Islet precursor cell (in vitro differentiated cells): ENCODE measurements at places on chromosomes 2 and 18.

GRCh38 chr2:160194351-160194750 lies 5.7 kb downstream of the ITGB6 start:
- DNase-seq: no peak

DNA sequence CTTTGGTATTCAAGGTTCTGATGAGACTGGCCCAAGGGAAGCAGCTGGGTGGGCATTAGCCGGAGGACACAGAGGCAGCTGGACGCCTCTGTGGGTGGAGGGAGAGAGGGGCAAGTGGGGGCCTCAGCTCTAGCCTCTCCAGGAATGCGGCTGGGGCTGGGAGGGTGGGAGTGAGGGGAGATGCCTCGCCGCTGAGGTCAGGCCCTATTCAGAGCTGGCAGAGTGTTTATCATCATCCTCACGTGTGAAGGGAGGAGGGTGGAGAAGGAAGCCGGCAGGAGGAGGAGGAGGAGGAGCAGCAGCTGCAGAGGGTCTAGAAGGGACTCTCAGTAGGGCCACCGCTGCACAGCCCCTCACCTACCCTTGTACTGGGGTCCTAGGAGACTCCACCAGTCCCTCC lies 43.1 kb downstream of the TNS1 start:
- peak; percentile 93 for DNase-seq

DNA sequence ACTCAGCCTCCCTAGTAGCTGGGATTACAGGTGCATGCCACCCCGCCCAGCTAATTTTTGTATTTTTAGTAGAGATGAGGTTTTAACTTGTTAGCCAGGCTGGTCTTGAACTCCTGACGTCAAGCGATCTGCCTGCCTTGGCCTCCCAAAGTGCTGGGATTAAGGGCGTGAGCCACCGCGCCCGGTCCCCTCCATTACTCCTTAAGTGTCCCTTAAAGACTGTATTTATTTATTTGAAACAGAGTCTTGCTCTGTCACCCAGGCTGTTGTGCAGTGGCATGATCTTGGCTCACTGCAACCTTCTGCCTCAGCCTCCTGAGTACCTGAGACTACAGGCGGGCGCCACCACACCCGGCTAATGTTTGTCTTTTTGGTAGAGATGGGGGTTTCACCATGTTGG lies 148.6 kb downstream of the TGIF1 start:
- DNase-seq: no peak

DNA sequence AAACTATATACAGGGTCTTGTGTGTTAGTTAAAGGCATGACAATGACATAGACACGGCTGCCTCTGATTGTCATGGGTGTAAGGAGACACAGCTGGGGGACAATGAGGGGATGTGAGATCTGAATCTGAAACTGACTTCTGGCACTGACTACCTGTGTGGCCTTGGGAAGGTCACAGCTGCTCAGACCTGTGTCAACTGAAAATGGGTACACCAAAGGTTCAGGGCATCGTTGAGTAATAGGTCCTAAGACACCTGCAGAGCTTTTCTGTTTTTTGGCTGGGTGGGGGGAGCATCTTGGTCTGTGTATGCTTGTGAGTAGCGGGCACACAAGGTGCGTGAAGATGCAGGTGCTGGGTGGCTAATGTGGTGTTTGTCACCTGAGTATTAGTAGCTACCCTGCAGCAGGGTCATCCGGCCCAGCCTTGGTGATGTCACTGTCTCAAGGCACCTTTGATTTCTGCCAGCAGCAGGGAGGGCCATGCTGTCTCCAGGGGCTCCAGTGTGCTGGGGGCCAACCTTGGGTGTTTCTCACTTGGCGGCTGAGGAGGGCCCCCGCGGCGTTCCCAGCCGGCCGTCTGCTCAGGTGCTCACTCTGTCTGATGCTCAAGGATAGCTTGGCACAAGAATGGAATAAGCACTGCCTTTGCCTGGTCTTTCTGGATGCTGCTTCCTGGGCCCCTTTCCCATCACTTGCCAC lies 53.1 kb upstream of the HS6ST1 start:
- peak; percentile 47 for DNase-seq

DNA sequence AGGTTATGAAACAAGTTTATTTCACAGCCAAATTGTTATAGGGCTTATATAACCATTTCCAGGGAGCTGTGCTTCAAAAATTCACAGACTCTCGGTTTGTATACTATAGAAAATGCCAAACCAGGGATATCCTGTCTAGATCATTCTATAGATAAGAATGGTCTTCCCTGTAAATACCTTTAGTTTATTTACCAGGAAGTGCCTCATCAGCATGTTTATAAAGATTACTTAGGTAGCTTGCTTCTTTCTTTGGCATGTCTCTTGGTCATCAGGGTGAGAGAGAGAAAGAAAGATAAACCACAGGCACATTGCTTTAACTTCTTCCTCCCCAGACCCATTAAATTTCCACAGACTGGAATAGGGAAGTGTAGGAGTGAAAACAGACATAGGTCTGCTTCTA lies 439.4 kb downstream of the SPAG16 start:
- no peak for DNase-seq

GRCh38 chr2:151237422-151238025 lies 24.1 kb downstream of the RBM43 start:
- peak; percentile 62 for DNase-seq

DNA sequence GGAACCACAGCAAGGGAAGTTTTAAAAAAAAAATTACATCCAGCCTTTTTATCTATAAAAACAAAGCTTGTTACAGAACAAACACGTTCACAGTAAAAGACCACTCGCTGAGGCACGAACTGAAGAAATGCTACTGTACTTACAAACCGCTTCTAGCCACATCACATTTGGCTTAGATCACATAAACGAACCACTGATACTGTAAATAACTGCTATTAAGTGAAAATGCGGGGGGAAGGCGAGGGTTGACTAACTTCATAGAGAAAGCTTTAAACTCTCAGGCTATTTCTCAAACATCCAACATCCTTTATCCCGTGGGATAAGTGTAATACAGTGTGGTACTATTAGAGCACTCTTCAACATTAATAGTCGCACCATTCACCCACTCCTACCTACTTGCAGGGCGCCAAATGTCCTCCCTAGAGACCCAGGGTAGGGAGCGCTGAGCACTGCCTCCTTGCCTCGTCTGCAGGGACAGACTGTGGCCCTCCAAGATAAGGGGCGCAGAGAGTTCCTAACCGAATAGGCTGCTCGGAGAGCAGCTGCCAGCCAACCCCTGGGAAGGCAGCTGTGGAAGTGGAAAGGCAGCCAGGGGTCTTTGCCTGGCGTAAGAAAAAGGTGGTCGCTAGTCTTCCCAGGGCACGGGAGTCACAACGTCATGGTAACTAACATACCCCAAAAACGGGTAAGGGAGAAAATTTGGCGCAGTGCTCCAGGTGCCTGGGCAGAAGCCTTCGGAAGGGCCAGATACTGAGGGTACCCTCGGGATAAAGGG lies 854 bp downstream of the GPR155 start:
- DNase-seq: peak; percentile 57

- peak; percentile 82 for DNase-seq
Observed at GRCh38 chr2:143551971-143552650, 422.9 kb downstream of the ARHGAP15 start.

- DNase-seq: no peak
Observed at GRCh38 chr2:8489751-8490150, 192.1 kb upstream of the ID2 start.

- no peak for DNase-seq
Observed at GRCh38 chr2:157500334-157500733, 56.4 kb upstream of the CYTIP start.

DNA sequence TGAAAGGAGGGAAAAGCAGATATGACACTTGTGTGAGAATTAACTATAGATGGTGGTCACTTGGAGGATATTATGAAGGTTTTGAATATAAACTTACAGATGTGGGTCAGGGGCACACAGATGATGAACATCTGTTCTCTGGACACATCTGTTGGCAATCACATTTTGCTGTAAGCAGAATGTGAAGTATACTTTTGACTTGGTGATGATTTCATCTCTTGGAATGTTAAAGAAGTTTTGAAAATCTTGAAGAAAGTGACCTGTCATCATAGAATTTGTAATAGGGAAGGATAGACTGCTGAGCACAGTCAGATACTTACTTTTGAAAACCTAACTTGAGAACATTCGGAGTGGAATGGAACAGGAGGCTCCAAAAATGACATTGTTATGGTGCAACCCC lies 40.2 kb downstream of the PIKFYVE start:
- DNase-seq: no peak

DNA sequence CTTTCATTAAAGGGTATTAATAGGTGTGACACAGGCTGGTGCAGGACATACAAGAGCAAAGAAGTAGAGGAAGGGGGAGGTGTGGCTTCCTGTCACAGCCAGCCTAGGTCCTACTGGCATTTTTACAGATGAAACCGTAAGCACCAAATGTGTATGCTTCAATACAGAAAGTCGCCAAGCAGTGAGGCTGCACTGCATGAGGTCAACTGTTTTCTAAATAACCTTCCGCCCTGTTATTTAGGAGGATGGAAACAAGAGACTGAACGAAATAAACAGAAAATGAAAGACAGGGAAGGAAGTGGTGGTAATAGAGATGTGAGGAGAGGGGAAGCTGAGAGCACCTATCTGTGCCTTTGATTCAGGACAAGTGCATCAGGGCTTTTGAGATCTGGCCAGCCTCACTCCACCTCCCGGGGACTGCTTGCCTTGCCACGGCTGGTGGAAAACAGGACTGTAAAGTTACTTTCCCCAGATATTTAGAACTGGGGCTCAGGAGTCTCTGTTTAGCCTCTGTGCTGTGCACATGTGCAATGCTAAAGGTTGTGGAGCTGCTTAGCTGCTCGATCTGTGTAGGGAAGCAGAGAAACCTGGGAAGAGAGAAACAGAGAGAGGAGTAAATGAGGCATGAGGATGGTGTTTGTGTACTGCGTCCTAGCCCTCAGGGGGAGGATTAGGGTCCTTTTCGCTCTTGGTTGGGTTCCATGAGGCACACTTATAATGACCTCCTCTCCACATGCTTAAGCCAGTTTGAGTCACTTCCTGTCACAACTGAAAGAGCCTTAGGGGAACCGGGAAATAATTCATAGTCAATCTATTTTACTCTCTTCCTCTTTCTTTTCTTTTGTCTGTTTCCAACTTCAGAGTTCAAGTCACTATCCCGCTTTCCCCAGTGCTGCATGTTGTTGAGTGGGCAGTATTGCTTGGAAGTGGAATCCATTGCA lies 62.3 kb upstream of the BOD1L2 start:
- no peak for DNase-seq

DNA sequence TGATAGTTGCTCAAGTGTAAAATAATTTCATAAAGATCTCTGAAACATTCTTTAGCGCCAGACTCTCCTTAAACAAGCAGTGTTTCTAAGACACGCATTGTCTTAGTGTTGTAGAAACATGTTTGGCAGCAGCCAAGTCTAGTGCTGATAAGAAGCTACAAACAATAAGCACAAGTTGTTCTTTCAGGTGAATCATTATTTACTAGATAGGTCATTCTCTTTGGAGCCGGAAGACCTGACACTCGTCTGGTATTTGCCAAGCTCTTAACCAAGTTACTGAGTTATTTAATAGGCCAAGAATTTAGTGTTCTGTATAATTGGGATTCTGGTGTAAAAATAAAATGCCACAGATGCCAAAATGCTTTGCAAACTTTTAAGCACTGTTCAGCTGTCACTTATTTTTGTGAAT lies 852.1 kb downstream of the CPS1 start:
- DNase-seq: no peak

- DNase-seq: no peak
Observed at GRCh38 chr2:171563301-171563700, 41.0 kb downstream of the CYBRD1 start.

GRCh38 chr2:202237787-202238233 lies 587 bp downstream of the SUMO1 start:
- peak; percentile 74 for DNase-seq
